ENCODE measurements at places on chromosomes 13 and 19. TPM values are rescaled to one million over a fixed set of nuclear protein-coding genes. Genes with fewer than 3 reads are reported as not detected.

Gene NDFIP2
- total RNA-seq = 22.5 TPM

Gene SETDB2
- total RNA-seq = 2.1 TPM

Gene R3HDM4
- total RNA-seq = 25.9 TPM

Gene RASIP1
- total RNA-seq = 0.59 TPM

Gene DNAJC3
- 10.0 TPM for total RNA-seq

All from A549 treated with Mapracorat at 1 μM for 4 hours (cell line).